ENCODE measurements at places on chromosomes 3 and 15.

GRCh38 chr3:51720292-51721061 is 13.6 kb downstream of the GRM2 start:
- no peak for DNase-seq

DNA sequence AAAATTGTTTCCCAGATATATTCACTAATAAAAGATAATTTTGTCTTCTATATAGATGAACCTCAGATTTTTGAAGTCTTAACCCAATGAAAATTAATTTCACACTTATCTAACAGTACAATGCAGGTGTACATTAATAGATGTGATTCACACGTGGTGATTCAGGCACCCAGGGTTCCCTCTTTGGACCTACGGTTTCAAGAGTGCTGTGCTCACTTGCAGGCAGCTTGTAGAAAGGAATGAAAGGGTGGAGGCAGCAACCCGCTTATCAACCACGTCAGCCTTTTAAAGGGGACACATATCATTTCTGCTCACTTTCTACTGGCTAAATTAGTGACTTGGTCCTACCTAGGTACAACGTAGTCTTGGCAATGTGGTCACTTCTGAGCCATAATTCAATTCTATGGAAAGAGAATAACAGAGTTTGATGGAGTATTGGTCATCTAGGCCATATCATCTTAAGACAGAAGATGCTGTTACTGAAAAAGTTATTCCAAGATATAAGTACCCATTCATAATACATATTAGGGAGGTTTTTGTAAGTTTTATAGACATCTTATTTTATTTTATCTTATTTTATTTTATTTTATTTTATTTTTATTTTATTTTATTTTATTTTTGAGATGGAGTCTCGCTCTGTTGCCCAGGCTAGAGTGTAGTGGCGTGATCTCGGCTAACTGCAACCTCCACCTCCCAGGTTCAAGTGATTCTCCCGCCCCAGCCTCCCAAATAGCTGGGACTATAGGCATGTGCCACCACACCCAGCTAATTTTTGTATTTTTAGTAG is 37.9 kb downstream of the ACP3 start:
- DNase-seq = no peak

DNA sequence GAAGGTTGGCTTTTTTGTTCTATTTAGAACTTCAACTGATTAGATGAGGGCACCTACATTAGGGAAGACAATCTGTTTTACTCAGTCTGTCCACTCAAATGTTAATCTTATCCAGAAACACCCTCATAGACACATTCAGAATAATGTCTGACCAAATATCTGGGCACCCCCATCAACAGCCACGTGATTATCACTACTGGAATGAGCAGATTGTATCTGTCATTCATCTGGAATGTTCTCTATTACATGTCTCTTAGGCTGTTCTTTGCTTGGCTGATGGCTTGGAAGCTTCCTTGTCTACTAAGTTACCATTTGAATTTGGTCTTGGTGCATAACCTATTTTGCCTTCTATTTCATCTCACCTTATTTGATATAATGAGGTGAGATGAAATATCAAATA is 15.7 kb upstream of the LRRC58 start:
- no peak for DNase-seq

- DNase-seq = no peak
These were observed 133.3 kb downstream of the MDFIC2 start for GRCh38 chr3:70179111-70179510.

DNA sequence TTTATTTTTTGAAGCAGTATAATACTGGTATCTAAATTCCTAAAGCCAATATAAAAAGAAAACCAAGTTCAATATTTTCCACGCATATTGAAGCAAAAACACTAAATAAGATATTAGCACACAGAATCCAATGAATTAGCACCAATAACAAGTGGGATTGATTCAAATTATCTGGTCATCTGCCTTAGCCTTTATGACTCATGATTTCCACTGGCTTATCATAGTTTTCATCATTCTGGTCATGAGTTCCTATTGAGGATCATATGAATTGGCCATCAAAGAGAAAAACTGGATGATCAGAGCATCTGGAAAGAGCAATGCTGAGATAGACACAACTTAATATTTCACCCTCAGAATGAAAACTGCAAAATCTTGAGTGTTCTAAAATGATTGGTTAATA is 809.9 kb downstream of the MCTP2 start:
- DNase-seq = no peak

Measured in right forelimb (tissue), 1 donor.